GM23338 (cell line): ENCODE measurements at places on chromosomes 2 and 18.

- DNase-seq: no peak
Observed at GRCh38 chr18:48943736-48944527, 6.8 kb downstream of the SMAD7 start.

GRCh38 chr2:102780467-102780866 is 18.6 kb downstream of the TMEM182 start:
- no peak for DNase-seq

DNA sequence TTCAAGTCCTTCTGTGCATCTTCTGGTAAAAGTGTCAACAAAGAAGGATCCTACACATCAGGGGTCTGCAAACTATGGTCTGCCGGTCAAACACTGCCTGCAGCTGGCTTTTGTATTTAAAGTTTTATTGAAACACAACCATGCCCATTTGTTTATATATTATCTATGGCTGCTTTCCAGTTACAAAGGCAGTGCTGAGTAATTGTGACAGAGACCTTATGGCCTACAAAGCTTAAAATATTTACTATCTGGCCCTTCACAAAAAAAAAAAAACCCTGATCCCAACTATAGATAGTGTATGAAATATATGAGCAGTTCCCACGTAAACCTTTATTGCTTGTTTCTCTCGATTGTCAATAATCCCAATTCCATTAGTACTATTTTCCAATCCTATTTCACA is 101.4 kb downstream of the RBMS1 start:
- DNase-seq: no peak

- no peak for DNase-seq
Observed at GRCh38 chr2:10159581-10160131, 37.1 kb downstream of the RRM2 start.

GRCh38 chr2:1020206-1020605 is 69.6 kb downstream of the SNTG2 start:
- DNase-seq: no peak

GRCh38 chr18:12552879-12553242 is 105.0 kb downstream of the SPIRE1 start:
- DNase-seq: no peak

- DNase-seq: peak; percentile 46
Observed at GRCh38 chr2:108534584-108535356, 500 bp downstream of the LIMS1 start.

- no peak for DNase-seq
Observed at GRCh38 chr2:85972355-85972754, 83.6 kb upstream of the ST3GAL5 start.

GRCh38 chr2:28447943-28448792 is 47.7 kb upstream of the PLB1 start:
- no peak for DNase-seq

- DNase-seq: no peak
Observed at GRCh38 chr2:139477618-139478017, 697.4 kb upstream of the NXPH2 start.
